ENCODE measurements at places on chromosomes 2 and 18.

DNA sequence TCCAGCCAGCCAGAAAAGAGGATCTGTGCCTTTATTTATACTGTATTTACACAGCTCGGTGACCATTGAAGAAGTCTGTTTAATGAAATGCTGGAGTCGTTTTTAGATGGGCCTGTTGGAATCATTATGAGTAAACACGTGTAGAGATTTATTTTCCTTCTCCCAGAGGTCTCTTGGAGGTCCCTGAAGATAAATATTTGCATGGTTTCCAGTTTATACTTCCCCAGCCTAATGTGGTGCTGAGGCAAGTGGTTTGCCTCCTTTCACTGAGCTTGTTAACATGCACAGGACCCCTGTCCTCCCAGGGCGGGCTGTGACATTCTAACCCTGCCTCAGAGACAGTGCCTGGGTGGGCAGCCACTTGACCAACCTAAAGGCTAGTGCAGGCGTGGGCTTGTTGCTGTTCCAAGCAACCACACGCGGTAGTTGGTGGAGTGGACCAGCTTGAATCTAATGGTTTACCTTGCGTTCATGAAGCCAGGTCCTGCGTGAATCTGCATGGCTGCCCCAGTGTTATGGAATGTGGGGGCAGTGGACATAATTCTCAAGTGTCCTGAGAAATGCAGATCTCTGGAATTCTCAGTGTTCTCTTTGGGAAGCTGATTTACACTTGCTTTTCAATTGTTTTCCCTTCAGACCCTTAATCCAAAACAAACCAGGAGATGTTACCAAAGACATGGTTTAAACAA is 130.2 kb upstream of the DLX2 start:
- DNase-seq: no peak

DNA sequence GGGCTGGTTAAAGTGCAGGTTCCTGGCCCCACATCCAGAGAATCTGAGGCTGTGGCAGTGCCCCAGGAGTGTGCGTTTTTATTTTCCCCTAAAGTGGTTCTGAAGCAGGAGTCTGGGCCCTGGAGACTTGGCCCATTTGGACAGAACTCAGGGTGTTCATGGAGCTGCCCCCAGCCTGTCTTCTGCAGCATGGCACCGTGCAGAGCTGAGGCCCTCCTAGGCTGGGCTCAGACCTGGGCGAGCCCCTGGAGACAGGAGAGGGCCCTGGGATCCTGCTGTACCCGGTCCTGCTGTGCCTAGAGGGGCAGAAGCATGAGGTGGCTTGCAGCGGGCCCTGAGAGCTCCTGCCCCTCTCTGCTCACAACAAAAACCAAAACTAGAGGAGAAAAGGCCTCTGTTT is 58.8 kb upstream of the B3GNT7 start:
- DNase-seq: no peak

GRCh38 chr2:42425697-42426096 is 64.7 kb upstream of the COX7A2L start:
- DNase-seq: no peak

DNA sequence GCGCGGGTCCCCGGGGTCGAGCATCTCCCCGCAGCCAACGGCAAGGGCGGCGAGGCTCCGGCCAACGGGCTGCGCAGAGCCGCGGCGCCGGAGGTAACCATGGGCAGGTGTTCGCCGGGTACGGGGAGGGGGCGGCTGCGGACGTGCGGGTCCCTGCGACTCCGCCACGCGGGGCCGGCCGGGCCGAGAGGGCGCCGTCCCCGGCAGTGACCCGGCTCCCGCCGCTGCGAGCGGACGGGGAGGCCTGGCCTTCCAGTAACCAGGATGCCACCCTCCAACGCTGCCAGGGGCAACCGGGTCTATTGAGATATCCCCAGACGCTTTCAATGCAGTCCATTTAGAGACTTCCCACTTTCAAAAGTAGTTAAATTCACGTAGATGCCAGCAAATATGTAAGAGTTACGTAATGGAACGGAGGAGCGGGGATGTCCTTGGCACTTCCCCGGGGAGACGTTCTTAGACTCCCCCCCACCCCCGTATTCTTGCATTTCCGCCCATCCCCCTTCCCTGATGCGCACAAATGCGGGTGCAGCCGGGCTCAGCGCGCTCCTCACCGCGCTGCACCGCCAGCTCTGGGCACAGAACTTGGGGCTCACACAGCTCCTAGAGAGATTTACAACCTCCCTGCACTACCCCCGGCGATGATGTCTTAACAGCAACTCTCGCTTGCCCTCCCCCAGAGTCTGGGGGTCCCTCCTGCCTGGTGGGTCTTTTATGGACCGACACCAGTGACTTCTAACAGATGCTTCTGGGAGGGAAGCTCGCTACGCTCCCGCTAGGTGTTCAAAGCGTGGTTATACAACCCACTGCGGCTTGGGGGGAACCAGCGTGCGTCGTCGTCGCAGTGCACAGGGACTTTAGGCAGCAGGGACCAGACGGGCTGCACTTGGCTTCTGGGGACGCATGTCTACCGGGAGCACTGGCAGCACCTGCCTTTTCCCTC is 657 bp downstream of the SGPP2 start:
- no peak for DNase-seq

GRCh38 chr18:34222307-34223163 is 2.2 kb downstream of the NOL4 start:
- no peak for DNase-seq

GRCh38 chr2:73830871-73831401 is 2.2 kb downstream of the STAMBP start:
- DNase-seq: no peak
